ENCODE measurements at places on chromosomes 16 and 17. TPM values are rescaled to one million over a fixed set of nuclear protein-coding genes. Genes with fewer than 3 reads are reported as not detected.

GRCh38 chr16:79124016-79124756 is 476.4 kb downstream of the MAF start:
- no peak for DNase-seq

DNA sequence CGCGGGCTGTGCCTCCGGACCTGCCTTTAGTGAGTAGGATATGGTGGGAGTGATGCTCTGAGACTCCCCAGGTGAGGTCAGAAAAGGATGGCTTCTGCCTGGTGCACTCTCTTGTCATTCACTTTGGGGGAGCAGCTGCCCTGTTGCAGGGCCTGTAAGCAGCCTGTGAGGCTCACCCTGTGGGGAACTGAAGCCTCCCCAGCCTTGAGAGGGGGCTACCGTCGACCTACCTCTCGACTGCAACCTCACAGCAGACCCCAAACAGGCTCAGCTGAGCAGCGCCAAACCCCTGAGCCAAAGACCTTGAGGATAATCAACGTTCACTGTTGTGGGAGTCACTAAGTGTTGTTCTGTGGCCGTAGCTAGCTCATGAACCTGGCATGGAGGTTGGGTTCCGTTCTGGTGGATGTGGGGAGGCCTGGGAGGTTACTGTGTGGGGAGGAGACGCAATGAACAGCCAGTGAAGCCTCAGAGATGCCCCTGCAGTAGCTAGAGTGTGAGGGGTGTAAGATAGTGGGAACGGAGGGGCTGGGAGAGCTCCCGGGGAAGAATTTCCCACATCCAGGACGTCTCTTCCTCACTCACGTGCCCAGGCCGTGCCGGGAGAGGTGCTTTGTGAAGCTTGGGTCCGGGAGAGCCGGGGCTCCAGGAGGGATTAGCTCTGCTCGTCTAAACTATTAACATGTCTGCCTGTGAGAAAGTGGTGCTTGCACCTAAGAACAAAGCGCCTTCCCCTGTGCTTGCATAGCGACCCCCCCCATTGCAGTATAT is 38.8 kb downstream of the METRNL start:
- DNase-seq: no peak

- no peak for DNase-seq
Observed at GRCh38 chr16:4904108-4904941, 32.6 kb downstream of the PPL start.

Gene AIPL1
- not detected for total RNA-seq

Gene SMIM5
- not detected for total RNA-seq

- no peak for DNase-seq
Observed at GRCh38 chr16:89115216-89115861, 21.7 kb downstream of the ACSF3 start.

DNA sequence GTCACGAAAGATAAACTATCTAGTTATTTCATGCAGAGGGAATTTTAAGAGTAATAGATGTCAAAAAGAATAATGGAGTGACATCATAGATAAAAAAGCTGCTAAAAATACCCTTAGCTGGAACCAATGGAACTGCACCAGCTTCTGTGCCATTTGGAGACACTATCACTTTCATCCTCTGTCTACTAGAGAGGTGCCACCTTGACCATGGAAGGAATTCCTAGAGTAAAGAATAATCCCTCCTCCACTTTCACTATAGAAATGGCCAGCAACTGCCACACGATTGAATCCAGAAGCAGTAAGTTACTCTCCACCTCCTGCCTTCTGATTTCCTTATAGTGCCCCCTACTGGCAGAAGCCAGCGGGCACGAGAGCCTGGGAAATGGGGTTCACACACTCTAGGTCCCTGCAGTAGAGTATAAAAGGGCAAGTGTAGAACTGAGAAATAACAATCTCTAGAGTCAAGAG is 2.8 kb upstream of the ALDH3A2 start:
- peak; percentile 7 for DNase-seq

DNA sequence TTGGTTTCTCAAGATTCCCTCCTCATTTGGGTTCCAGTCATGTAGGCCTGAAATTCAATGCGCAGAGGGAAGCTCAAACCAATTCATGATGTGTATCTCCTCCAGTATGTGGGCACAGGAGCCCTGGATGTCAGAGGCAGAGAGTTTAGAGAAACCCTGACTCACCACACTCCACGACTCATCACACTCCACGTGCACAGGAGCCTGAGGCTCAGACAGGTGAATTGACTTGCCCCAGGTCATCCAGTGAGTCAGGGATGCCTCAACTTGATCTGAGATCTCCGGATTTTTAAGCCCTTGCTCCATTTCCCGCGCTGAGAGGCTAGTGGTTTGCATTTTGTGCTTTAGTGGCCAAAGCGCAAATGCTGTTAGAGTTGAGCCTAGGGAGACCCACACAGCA is 183.9 kb downstream of the HAPSTR1 start:
- DNase-seq: no peak

GRCh38 chr16:59543641-59544040 is 809.5 kb upstream of the GOT2 start:
- DNase-seq: peak; percentile 26

GRCh38 chr17:60231234-60231633 is 81.5 kb downstream of the CA4 start:
- DNase-seq: peak; percentile 31

DNA sequence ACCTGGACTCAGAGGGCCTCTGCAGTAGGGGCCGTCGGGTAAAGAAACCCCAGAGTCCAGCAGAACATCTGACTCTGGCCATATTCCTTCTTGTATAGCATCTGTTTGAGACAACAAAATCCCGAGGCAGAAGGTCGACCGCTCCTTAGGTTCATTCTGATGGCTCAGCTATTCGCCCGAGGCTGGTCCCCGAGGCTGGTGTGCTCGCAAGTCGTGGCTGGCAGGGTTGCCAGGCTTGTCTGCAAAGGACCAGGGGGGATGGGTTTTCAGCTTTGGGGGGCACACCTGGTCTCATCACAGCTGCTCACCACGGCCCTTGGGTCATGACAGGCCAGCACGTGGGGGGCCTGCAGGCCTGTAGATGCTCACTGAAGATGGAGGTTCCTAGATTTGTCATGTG is 119.1 kb downstream of the BANP start:
- DNase-seq: no peak

Gene TMC6
- not detected for total RNA-seq

DNA sequence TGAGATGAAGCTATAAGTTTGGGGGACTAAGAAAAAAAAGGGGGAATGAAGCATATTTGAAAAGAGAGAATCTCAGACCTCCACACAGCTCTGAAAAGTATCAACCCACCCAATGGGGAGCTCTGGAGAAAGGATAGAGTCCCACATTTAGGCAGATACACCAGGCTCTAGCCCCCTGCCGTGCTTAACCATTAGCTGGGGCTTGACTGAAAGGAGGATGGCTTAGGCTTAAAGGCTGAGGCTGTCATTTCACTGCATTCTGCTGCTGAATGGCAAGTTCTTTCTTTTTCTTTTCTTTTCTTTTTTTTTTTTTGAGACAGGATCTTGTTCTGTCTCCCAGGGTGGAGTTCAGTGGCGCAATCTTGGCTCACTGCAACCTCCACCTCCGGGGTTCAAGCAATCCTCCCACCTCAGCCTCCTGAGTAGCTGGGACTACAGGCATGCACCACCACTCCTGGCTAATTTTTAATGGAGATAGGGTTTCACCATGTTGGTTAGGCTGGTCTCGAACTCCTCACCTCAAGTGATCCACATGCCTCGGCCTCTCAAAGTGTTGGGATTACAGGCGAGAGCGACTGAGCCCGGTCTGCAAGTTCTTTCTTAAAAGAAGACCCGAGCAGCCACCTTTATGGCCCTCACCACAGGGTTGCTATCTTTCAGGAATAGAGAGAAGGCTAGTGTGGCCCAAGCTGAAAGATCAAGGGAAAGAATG is 9.0 kb upstream of the MMP2 start:
- no peak for DNase-seq

DNA sequence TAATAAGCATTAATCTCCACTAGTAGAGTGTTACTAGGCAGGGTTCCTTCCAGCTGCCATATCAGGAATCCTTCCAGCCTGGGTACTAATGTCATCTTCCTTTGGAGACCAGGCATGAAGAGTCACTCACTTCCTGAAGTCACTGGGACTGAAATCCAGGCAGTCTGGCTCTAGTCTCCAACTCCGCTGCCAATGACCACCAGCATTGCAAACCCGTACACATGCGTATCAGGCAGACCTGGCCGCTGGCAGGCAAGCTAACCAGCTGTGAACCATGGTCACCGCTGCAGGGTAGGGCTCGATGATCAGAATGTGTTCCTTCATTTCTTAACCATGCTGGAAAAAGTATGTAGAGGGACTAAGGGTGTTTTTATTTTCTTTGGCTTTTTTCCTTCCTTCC is 255.5 kb downstream of the CDH13 start:
- DNase-seq: peak; percentile 73

DNA sequence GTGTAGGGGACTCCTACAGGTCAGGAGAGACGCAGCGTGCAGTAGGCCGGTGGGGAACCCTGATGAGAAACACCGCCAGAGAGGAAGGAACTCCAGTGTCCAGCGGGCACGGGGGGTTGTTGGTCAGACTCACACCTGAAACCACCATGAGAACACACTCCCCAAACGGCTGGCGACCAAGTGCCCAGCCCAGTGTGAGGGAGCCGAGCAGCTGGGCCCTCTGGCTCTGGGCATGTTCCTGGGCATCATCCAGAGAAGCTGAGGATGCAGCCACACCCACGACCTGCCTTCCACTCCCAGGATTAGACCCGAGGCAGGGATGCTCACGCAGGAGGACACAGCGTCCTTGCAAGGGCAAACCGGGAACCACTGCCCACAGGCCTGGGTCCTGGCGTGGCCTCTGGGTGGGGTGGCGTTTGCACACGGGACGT is 108.3 kb upstream of the ZNF750 start:
- no peak for DNase-seq

DNA sequence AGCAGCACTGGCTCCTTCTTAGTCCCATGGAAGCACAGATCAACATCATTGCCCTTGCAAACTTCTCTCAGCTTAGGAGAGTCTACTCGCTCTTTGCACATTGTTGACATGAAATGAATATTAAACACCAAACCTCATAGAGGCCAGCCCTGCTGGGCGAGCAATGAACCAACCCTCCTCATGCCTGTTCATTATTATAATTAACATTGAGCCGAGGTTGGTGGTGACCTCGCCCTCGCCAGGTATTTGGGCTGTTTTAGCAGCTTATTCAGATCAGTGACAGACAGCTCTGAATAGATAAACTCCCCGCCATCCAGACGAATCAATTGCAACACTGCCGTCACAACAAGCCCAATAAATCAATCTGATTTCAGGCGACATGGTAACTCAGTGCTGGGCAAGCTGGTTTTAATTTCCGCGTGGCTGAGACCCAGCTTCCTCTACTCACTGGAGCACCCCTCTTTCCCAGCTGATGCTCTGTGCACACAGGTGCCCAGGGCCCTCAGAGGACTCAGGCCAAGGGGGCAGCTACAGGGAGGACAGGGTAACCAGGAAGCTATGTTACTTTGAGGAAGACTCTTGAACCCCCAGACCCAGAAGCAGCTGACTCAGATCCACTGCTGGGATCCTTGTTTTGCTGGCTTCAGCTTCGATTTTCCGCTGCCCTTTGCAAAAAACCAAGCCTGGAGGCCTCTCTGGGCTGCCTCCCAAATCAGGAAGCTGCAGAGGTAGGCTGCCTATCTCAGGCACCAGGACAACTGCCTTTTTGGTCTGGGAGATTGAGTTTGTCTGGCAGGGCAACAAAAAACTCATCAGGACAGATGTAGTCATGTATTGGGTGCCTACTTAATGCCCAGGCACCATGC is 10.7 kb upstream of the SEZ6 start:
- DNase-seq: no peak

DNA sequence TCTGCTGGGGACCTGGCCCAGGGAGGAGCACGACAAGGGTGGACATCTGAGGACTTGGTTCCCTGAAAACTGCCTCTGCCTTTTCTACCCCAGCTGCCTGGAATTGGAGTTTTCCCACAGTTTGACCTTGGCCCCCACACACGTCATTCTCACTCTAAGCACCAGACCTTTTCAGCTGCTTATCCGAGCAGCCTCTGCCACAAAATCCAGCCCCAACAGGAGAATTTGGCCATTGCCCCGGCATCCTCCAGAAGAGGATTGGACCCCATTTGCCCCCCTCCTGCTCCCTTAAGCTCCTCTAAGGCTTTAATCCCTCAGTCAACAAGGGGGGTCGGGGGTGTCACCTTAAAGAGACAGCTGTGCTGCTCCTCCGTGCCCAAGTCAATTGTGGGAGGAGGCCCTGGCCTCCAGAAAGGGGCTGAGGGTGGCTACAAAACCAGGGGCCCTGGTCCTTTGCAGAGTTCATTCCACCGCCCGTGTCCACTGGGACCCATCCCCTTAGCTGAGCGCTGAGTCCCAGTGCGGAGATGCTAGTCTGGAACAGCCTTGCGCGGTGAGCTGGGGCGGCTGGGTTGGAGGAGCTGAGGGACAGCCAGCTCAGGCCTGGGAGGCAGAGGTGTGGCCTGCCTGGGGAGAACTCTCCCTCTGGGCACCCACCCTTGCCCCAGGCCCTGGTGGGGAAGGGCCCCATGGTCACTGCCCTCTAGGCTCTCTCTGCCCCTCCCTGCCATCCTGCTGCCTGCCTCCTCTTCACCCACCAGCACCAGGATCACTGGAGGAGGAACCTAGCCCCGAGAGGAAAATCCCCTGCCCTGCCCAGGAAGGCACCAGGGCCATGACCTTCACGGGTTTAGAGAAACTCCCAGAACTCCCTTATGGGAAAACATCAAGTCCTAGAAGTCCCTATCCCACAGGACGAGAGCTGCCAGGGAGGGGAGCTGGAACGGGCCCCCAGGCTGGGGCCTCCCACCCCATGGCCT is 18.8 kb downstream of the TTYH2 start:
- no peak for DNase-seq

Gene OSBPL7
- total RNA-seq: 3.4 TPM

DNA sequence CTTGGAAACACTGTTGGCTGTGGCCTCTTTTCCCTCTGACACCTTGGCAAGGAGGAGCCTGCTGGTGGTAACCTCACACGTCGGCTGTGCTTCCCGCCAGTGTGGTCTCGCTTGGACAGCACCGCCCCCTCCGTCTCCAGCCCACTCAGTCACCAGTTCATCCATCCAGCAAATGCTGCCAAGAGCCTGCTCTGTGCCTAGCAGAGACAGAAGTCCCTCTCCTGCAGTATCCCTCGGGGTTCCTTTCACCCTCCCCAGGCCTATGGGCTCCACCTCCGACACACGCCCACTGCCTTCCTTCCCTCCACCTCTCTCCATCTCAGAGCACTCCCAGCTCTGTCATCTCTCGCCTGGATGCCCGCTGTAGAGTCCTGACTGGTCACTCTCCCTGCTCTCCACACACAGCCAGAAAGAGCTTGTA is 12.3 kb downstream of the CACNG4 start:
- no peak for DNase-seq

GRCh38 chr16:56617212-56618085 is 8.1 kb upstream of the MT1E start:
- DNase-seq: peak; percentile 84

- DNase-seq: no peak
Observed at GRCh38 chr16:55778757-55779156, 54.1 kb downstream of the CES1 start.

DNA sequence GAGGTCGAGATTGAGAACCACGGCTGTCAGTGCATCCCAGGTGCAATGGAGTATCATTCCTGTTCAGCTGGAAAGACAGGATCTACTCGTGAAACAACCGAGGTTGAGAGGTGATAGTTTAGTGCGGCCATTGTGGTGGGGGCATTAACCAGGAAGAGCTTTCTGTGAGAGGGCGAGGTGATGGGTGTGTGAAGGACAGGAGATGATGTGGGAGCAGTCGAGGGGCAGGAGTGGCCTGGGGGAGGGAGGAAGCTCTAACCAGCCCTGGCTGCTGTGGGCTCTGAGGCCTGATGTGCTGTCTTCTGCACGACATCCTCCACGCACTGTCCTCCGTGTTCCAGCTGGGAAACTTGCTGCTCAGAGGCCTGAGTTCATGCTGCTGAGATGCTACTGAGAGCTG is 22.0 kb downstream of the GOSR2 start:
- DNase-seq: no peak

GRCh38 chr16:10608687-10609401 is 28.4 kb upstream of the EMP2 start:
- DNase-seq: no peak

- DNase-seq: no peak
Observed at GRCh38 chr17:60168654-60169053, 18.9 kb downstream of the CA4 start.

Measured in RPMI7951 (cell line).